ENCODE measurements at places on chromosomes 11 and 22. TPM values are rescaled to one million over a fixed set of nuclear protein-coding genes. Genes with fewer than 3 reads are reported as not detected.

DNA sequence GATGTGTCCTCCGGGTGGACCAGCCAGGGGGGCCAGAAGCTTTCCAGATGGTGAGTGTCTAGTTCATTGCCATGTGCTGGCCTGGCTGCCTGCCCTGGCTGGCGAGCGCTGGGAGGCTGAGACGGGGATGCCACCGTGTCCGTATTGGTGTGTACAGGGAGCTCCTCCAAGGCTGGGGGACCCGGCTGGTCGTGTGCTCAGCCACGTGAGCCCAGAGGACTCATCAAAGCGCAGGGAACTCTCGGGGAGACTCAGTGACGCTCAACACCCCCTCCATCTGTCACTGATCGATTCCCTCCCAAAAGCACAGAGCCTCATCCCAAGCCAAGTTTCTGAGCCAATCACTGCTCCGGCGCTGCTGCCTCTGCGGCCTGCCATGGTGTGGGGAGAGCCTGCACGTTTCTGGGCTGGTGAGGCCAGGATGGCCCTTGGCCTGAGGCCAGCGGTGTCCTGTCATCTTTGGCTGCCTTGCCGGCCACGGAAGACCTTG is 423.7 kb downstream of the SHANK2 start:
- no peak for DNase-seq

GRCh38 chr22:22666307-22667091 is 22.1 kb downstream of the GGTLC2 start:
- DNase-seq, result no peak

DNA sequence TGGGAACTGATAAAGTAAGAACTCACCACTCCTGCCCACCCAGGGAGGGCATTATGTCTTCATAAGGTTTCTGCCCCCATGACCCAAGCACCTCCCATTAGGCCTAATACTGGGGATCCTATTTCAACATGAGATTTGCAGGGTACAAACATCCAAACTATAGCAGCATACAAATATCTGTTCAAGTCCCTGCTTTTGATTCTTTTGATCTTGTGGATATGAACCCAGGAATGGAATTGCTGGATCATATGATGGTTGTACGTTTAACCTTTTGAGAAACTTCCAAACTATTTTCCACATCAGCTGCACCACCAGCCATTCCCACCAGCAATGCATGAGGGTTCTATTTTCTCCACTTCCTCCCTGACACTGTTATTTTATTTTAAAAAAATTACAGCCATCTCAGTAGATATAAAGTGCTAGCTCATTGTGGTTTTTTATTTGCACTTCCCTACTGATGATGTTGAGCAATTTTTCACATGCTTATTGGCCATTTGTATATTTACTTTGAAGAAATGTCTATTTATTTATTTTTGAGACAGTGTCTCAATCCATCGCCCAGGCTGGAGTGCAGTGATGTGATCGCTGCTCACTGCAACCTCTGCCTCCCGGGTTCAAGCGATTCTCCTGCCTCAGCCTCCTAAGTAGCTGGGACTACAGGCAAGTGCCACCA is 7.1 kb upstream of the ATG16L2 start:
- no peak for DNase-seq

LDHAL6A gene
- not detected for total RNA-seq

- no peak for DNase-seq
Observed at GRCh38 chr11:67408437-67409200, 4.7 kb downstream of the TBC1D10C start.

GRCh38 chr11:131111775-131112174 is 195.5 kb upstream of the SNX19 start:
- no peak for DNase-seq

SPI1 gene
- 50.2 TPM for total RNA-seq

DNA sequence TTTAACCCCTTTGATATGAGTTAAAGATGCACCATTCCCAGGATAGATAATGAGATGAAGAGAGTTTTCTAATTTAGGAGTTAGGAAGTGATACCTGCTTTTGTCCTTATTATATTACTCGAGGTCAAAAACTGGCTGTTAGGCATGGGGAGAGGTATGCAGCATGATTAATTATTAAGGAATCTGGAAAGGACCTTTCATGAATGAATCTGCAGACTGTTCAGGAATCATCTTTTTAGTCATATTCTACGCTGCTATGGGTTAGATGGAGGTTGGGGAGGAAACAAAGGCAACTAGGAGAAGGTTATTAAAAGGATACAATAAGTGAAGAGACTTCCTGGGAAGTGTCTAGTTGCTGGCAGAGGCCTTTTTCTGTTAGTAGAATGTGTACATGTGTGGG is 492.4 kb upstream of the CCDC90B start:
- DNase-seq, result no peak

GRCh38 chr22:41180926-41181325 is 24.2 kb upstream of the L3MBTL2 start:
- no peak for DNase-seq

KCTD14 gene
- total RNA-seq, result 8.3 TPM

DNA sequence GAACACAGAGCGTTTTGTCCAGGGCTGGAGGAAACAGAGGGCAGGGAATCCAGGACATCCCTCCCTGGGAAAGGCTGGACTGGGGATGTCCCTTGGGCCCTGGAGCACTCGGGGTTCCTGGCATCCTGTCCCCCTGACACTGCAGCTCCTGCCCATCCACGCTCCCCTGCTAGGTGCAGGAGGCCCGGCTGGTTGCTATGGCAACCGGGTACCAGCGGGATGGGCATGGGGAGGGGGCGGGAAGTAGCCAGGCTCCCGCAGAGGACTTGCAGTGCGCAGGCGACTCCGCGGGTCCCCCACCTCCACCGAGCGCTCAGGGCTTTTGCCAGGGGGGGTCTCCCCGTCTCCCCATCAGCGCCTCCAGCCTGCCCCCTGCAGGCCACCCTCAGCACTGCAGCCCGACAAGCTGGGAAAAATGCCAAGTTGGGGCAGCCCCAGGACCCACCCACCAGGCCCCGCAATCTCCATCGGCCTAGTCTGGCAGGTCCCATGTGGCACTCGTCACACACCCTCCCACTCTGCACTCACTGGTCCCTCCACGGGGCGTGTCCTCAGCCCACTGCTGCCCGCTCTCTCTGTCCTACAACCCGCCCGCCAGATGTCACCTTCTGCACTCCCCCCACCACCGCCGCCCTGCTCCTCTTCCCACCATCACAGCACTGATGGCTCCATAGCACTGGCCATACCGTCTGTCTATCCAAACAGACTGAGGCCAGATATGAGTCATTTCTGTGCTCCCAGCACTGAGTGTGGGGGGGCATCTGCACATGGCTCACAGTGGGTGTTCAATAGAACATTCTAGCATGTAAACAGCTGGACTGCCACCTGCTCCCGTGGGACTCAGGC is 31.5 kb downstream of the KIAA0930 start:
- no peak for DNase-seq

GRCh38 chr11:8988329-8989234 is 15.2 kb downstream of the NRIP3 start:
- DNase-seq, result no peak
